Thymus (tissue), 14 donors: ENCODE measurements at places on chromosomes 1 and 21. TPM values are rescaled to one million over a fixed set of nuclear protein-coding genes. Genes with fewer than 3 reads are reported as not detected.
A peak's percentile ranks its signal among the peaks of the same experiment; 100 is the strongest.

DNA sequence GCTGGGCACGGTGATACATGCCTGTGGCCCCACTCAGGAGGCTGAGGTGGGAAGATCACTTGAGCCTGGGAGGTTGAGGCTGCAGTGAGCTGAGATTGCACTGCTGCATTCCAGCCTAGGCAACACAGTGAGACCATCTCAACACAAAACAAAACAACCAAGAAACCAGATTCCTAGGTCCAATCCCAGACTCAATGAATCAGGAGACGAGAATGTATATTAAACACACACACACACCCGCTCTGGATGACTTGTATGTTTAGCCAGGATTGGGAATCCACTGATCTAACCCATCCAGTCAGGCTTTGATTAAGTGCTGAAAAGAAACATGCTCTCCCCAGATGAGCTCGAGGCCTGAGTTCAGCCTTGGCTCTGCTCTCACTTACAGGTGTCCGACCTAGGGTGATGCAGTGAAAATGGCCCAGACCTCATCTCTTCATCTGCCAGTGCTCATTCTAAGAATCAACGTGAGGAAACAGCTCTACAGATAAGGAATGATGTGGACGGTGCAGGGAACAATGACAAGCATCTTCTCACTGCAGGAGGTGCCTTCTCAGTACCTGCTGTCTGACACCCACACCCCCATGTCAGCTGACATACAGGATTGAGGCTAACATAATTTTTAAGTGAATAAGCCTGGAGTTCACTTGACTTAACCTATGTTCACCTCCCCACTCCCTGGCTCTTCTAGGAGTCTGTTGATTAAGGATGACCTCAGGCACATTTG lies 15.3 kb upstream of the SRSF4 start:
- DNase-seq, result no peak
- H3K4me1 ChIP-seq, result peaks cover 17% of the 10 kb centered on the region
- no peak overlapping the region for H3K27ac ChIP-seq
- H3K36me3 ChIP-seq, result peaks cover 17% of the 10 kb centered on the region

- H3K36me3 ChIP-seq, result no peaks in the 10 kb centered on the region
- H3K27ac ChIP-seq, result no peak overlapping the region
- H3K27me3 ChIP-seq, result no peaks in the 10 kb centered on the region
- DNase-seq, result no peak
- H3K4me1 ChIP-seq, result no peaks in the 10 kb centered on the region
Measured at GRCh38 chr1:207984831-207985572, 74.1 kb upstream of the CD34 start.

Gene MPZ
- total RNA-seq, result 3.6 TPM

DNA sequence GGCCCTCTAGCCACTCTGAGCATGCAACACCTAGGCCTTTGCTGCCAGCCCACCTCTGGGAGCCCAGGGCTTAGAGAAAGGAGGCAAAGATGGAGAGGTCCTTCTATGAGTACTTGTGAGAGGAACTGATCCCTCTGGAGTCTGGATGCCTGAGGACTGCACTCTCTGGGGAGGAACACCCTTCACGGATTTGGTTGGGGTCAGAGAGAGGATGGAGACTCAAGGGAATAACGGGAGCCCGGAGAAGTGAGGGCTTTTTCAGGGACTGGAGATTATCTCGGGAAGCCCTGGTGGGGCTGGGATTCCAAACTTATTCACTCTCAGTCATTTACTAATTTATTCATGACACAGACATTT lies 413 bp upstream of the C1orf232 start:
- DNase-seq, result no peak

GRCh38 chr1:64228167-64228957 lies 24.9 kb downstream of the UBE2U start:
- no peaks in the 10 kb centered on the region for H3K27me3 ChIP-seq
- H3K4me3 ChIP-seq, result no peak overlapping the region
- no peaks in the 10 kb centered on the region for H3K4me1 ChIP-seq
- no peak overlapping the region for H3K27ac ChIP-seq
- H3K36me3 ChIP-seq, result no peaks in the 10 kb centered on the region

GRCh38 chr1:210907251-210907805 lies 226.6 kb downstream of the KCNH1 start:
- H3K36me3 ChIP-seq, result no peaks in the 10 kb centered on the region
- no peaks in the 10 kb centered on the region for H3K27me3 ChIP-seq
- no peak for DNase-seq
- no peak overlapping the region for H3K4me3 ChIP-seq
- no peak overlapping the region for H3K27ac ChIP-seq
- no peaks in the 10 kb centered on the region for H3K4me1 ChIP-seq

- no peaks in the 10 kb centered on the region for H3K36me3 ChIP-seq
- no peaks in the 10 kb centered on the region for H3K4me1 ChIP-seq
- no peaks in the 10 kb centered on the region for H3K27me3 ChIP-seq
Measured at GRCh38 chr1:244316986-244317655, 134.6 kb downstream of the ADSS2 start.

DNA sequence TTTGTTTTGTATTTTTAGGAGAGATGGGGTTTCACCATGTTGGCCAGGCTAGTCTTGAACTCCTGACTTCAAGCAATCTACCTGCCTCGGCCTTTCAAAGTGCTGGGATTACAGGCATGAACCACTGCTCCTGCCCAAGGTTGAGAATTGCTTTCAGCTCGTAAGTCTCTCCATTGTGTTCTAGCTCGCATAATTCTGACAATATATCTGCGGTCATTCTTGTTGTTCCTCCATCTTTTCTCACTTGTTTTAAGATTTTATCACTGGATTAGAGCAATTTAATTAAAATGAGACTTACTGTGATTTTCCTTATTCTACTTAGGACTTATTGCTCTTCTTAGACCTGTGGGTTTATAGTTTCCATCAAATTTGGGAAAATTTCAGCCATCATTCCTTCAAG lies 102.9 kb downstream of the AHCTF1 start:
- H3K27ac ChIP-seq, result no peak overlapping the region
- H3K36me3 ChIP-seq, result no peaks in the 10 kb centered on the region
- H3K4me3 ChIP-seq, result no peak overlapping the region
- H3K4me1 ChIP-seq, result no peaks in the 10 kb centered on the region

DNA sequence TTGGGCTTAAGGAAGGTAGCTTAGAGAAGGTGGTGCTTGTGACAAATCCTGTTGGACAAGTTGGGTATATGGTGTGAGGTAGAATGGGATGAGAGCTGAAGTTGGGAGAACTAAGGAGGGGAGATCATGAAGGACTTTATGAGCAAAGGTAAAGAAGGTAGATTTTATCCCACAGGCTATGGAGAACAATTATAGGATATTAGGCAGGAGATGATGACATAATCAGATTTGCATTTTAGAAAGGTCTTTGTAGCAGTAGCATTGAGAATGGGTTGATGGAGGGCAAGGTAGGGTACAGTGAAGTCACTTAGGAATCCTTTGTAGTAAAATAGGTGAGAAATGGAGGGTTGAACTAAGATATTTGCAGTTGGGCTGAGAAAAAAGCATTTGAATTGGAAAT lies 14.9 kb upstream of the TCHH start:
- DNase-seq, result no peak
- peaks cover 6% of the 10 kb centered on the region for H3K27me3 ChIP-seq
- H3K27ac ChIP-seq, result no peak overlapping the region

DNA sequence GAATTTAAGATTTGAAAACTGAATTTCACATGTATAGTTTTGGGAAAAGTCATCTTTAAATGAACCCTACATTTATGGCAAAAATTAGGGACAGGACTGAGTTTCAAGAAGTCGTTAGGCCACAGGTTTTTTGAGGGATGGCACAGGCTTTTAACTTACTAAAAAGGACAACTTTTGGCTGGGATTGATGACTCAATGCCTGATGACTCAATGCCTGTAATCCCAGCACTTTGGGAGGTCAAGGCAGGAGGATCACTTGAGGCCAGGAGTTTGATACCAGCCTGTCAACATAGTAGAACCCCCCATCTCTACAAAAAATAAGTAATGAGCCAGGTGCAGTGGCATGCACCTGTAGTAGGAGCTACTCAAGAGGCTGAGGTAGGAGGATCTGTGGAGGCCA lies 15.9 kb downstream of the UCK2 start:
- no peak overlapping the region for H3K4me3 ChIP-seq
- no peaks in the 10 kb centered on the region for H3K36me3 ChIP-seq
- H3K27ac ChIP-seq, result no peak overlapping the region
- DNase-seq, result no peak
- no peaks in the 10 kb centered on the region for H3K27me3 ChIP-seq

Gene ADAMTS1
- total RNA-seq, result 2.0 TPM

DNA sequence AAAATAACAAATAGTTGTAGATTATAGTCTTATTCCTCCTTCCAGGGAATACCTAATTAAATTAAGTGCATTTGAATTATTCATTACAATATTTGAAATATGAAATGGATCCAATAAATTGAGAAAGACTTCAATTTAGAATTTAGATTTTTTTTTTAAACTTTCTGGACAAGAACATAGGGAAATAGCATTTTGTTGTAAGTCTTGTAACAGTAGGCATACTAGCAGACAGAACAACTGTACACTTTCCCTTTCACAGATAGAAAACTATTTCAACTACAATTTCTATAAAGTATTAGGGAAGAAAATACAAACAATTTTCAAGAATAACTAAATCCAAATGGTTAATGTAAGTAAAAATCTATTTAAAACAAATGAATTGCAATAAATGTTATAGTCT lies 577.5 kb downstream of the USP25 start:
- no peaks in the 10 kb centered on the region for H3K4me1 ChIP-seq
- no peaks in the 10 kb centered on the region for H3K36me3 ChIP-seq
- no peak overlapping the region for H3K27ac ChIP-seq
- DNase-seq, result no peak
- no peak overlapping the region for H3K4me3 ChIP-seq

DNA sequence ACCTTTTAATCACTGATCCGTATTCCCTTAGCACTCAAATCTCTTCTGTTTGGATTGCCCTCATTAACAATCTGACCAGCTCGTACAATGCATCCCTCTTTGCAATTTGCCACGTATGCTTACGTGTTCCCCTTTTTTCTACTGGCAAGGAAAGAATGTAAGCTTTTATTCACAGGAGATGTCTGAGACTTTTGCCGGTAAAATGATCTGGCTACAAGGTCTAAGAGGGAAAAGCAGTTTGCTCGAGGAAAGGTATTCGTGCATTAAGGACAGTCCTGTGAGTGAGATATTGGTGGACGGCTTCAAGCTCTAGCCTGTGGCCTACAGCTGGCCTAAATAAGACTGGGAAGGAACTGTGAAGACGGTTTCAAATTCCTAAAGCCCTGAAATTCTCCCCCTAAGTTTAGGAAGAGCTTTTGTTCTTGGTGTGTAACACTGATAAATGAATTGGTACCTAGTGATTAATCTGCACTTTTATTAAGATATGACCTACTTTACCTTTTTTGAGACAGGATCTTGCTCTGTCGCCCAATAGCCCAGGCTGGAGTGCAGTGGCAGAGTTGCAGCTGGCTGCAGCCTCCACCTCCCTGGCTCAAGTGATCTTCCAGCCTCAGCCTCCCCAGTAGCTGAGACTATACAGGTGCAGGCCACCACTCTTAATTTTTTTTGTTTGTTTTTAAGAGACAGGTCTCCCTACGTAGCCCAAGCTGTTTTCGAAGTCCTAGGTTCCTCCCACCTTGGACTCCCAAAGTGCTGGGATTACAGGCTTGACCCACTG lies 895 bp upstream of the UBR4 start:
- peaks cover 3% of the 10 kb centered on the region for H3K36me3 ChIP-seq
- DNase-seq, result no peak
- H3K27me3 ChIP-seq, result no peaks in the 10 kb centered on the region
- H3K27ac ChIP-seq, result peak overlapping the region; percentile 98
- H3K4me1 ChIP-seq, result peaks cover 14% of the 10 kb centered on the region

DNA sequence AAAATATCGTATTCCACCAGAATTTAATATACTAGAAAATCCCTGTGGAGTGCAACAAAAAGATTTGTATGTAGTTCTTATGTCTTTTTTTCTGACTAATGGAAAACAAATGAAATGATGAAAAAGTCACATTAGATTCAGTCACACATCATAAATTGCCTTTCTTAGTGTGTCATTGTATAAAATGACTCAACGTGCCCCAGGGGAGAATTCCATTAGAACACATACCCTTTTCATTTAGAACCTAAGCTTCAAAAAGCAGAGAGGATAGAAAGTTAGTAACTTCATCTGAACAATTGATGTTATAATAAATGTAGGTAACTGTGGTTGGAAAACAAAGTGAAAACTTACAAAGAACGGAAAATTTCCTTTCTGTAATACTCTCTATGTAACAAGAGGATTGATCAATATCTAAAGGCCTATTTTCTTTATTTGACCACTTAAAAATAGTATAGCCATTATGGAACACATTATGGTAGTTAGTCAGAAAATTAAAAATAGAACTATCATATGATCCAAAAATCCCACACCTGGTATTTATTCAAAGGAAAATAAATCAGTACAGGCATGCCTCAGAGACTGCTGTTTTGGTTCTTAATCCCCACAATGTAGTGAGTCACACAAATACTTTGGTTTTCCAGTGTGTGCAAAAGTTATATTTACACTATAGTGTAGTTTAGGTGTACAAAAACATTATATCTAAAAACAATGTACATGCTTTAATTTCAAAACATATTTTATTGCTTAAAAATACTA lies 1016.1 kb downstream of the KCNT2 start:
- no peak for DNase-seq
- no peaks in the 10 kb centered on the region for H3K27me3 ChIP-seq
- H3K36me3 ChIP-seq, result no peaks in the 10 kb centered on the region
- no peaks in the 10 kb centered on the region for H3K4me1 ChIP-seq

DNA sequence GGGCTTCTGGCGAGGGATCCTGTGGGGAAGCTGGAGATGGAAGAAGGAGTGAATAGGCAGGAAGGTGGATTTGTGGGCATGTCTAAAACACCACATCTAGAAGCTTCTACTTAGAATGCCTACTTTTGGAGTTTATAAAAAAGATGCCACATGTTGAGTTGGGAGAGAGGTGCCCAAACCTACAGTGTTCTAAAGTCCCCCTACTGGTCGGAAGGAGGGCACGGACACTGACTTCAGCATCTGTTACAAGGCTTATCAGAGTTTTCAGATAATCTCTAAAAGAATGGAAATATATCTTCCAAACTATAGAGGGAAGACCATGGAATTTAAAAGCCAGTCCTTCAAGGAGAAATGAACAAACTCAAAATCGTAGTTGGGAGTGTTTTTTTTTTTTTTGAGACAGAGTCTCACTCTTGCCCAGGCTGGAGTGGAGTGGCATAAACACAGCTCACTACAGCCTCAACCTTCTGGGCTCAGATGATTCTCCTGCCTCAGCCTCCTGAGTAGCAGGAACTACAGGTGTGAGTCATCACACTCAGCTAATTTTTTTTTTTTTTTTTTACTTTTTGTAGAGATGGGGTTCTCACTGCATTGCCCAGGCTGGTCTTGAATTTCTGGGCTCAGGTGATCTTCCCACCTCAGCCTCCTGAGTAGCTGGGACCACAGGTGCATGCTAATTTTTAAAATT lies 14.8 kb downstream of the IBA57 start:
- no peak overlapping the region for H3K4me3 ChIP-seq
- no peaks in the 10 kb centered on the region for H3K36me3 ChIP-seq
- no peak for DNase-seq
- H3K4me1 ChIP-seq, result no peaks in the 10 kb centered on the region
- H3K27me3 ChIP-seq, result no peaks in the 10 kb centered on the region

Gene C1orf87
- 0.09 TPM for total RNA-seq

Gene PATJ
- 8.6 TPM for total RNA-seq

- H3K4me3 ChIP-seq, result no peak overlapping the region
- no peaks in the 10 kb centered on the region for H3K27me3 ChIP-seq
- H3K36me3 ChIP-seq, result no peaks in the 10 kb centered on the region
Measured at GRCh38 chr1:52192436-52192835, 50.5 kb downstream of the ZFYVE9 start.
